ELF-1 (cell line): ENCODE measurements at places on chromosomes 13 and 19.

- DNase-seq = no peak
Observed at GRCh38 chr19:55067869-55068268, 4.9 kb upstream of the RDH13 start.

- DNase-seq = no peak
Observed at GRCh38 chr19:17021793-17022590, 4.6 kb downstream of the CPAMD8 start.

DNA sequence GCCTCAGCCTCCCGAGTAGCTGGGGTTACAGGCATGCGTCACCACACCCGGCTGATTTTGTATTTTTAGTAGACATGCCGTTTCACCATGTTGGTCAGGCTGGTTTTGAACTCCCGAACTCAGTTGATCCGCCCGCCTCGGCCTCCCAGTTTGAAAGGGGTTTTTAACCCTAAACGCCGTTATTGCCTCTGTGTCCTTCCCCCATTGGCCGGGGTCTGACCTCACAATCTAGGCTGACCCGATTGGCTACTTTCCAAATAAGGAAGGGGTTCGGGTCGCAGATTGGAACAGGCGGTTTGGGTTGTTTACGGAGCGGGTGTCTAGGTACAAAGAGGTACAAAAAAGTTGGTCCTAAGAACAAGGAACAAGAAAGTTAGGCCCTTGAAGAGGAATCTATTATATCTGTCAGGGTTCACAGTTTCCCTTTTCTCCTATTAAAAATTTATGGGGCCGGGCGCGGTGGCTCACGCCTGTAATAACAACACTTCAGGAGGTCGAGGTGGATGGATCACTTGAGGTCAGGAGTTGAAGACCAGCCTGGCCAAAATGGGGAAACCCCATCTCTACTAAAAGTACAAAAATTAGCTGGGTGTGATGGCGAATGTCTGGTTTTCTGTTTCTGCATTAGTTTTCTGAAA lies 1.0 kb downstream of the ZNF253 start:
- peak; percentile 86 for DNase-seq

DNA sequence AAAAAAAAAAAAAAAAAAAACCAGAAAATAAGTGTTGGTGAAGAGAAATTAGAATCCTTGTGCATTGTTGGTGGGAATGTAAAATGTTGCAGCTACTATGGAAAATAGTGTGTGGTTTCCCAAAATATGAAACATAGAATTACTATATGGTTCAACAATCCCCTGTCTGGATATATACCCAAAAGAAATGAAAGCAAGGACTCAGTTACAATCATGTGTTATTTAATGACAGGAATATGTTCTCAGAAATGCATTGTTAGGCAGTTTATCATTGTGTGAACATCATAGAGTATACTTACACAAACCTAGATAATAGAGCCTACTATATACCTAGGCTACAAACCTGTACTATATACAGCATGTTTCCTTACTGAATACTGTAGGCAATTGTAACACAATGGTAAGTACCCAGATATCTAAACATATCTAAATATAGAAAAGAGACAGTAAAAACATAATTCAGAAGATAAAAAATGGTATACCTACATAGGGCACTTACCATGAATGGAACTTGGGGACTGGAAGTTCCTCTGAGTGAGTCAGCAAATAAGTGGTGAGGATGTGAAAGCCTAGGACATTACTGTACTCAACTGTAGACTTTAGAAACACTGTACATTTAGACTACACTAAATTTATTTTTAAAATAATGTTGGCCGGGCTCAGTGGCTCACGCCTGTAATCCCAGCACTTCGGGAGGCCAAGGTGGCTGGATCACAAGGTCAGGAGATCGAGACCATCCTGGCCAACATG lies 25.7 kb upstream of the SLC7A1 start:
- no peak for DNase-seq

GRCh38 chr19:11325544-11325943 lies 13.9 kb downstream of the RAB3D start:
- DNase-seq = no peak

DNA sequence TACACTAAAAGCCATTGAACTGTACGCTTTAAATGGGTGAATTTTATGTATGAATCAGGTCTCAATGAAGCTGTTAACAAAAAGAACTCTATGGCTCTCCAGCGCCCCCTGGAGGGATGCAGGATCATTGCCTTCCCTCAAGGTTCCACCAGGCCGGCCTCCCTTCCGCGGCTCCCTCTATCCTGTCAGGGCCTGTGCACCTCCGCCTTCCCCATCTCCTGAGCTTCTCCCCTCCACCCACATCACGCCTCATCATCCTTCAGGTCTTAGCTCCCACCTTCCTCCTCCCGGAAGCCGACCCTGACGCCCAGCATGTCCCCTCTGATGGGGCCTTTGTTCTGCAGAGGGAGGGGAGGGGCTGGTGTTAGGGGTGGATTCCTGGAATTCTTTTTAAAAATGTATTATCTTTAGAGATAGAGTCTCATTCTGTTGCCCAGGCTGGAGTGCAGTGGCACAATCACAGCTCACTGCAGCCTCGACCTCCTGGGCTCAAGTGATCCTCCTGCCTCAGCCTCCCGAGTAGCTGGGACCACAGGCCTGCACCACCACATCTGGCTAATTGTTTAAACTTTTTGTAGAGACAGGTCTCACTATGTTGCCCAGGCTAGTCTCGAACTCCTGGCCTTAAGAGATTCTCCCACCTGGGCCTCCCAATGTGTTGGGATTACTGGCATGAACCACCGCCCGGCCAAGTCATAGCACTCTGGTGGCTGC lies 27.7 kb downstream of the MEIS3 start:
- DNase-seq = peak; percentile 93

- no peak for DNase-seq
Observed at GRCh38 chr13:42035905-42036521, 12.4 kb upstream of the DGKH start.

DNA sequence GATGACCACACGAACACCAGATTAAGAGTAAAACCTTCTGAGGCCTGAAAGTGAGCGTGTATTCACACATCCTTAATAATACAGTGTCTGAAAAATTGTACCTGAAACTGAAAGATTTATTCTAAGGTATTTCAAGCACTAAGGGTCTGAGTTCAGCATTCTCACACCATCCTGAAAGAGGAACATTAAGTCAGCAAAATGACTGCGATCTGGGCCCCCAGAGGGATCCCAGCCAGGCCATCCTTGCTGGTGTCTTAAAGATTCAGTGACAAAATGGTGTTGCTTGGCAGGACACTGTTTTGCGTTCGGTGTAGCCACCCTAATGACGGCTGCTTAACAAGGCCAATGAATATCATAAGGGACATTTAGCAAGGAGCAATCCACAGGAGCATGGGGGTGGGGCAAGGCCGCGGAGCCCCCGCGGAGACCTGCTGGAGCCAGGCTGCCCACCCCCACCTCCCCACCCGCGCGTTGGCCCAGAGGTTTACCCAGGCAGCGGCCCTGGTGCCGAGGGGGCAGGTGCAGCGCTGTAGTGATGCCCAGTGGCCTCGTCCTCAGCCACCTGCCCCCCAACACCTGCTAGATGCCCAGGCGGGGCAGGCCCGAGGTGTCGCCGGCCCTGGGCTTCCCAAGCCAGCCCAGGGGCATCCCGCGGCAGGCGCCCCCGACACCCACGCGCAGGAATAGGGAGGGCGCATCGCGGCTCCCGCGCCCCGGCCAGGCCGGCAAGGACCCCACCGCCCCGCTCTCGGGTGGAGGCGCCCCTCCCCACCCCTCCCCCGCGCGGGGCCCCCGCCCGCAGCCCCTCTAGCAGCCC lies 742 bp downstream of the NALCN start:
- DNase-seq = no peak

DNA sequence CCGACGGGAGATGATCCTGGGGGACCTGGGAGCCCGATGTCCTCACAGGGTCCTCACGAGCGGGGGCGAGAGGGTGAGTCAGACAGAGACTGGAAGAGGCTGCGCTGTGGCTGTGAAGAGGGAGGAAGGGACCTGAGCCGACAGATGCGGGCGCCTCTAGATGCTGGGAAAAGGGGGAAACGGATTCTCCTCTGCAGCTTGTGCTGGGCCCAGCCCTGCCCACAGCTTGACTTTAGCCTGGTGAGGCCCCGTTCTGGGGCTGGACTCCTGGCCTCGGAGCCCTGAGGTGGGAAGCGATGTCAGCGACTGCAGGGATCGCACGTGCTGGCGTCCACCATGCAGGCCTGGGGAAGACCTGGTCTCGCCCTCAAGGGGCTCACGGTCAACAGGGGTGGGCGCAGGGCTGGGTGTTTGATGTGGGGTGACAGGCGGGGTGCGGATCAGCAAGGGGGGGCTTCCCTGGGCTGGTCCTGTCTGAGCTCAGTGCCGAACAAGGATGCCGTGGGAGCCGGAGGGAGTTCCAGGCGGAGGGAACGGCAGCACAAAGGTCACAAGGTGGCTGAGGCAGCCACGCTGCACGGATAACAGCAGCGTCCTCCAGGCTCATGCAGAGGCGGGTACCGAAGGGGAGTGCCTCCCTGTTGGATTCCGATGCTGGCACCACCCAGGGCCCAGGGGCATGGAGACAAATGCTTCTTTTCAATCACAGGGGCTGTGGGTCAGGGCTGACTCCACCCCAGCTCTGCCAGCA lies 31.8 kb downstream of the PIP5K1C start:
- no peak for DNase-seq

DNA sequence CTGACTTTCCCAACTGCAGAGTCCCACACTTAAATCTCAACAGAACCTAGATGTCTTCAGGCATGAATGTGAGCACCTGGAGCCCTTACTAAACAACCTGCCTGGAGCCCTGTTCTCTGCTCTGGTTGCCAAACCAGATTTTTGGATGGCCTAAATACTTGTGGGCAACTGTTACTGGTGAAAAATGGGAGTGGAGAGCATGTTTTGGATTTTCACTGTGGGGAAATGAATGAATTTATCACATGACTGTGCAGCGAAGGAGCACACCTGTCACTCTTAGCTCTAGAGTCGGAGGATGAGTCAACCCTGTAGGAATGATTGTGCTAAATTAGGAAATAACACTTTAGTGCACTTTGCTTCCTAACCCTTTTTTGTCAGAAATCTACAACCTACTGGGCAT lies 30.3 kb downstream of the SHISA2 start:
- DNase-seq = peak; percentile 33

GRCh38 chr13:57787058-57787791 lies 155.7 kb downstream of the PCDH17 start:
- DNase-seq = peak; percentile 55

DNA sequence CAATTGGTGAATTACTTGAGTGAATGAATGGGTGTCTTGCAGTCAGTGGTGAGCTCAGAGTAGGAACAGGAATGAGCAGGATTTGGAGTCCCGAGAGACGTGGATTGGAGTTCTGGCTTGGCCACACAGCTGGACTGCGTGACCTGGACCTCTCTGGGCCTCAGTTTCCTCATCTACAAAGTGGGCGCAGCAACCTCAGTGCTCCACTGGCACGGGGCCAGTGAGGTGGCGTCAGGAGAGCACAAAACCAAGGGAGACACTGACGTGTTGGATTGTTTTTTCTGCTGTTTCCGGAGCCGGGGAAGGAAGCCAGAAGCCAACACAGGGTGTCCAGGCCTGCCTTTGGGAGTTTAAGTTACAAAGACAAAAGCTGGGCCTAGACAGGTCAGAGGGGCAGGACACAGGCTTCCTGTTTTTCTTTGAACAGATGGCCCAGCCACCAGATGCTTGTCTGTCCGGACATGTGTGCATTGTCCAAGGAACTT lies 6.5 kb upstream of the DOCK6 start:
- no peak for DNase-seq

DNA sequence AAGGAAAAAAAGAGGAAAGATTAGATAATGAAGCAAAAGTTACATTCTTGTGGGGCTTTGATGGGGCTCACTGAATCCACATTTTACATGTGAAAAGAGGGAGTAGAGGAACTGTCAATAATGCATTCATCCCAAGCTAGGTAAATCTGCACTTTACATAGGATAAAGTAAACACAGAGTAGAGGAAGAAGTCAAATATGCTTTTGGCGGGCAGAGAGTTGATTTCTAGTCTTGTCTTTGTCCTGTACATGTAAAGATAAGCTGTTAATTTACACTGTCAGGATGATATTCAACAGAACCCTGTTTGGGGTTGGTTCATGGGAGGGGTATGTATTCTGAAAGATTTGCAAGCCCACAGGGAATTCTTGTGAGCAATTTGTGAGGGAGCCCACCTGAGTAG lies 18.0 kb upstream of the TNFRSF19 start:
- no peak for DNase-seq

DNA sequence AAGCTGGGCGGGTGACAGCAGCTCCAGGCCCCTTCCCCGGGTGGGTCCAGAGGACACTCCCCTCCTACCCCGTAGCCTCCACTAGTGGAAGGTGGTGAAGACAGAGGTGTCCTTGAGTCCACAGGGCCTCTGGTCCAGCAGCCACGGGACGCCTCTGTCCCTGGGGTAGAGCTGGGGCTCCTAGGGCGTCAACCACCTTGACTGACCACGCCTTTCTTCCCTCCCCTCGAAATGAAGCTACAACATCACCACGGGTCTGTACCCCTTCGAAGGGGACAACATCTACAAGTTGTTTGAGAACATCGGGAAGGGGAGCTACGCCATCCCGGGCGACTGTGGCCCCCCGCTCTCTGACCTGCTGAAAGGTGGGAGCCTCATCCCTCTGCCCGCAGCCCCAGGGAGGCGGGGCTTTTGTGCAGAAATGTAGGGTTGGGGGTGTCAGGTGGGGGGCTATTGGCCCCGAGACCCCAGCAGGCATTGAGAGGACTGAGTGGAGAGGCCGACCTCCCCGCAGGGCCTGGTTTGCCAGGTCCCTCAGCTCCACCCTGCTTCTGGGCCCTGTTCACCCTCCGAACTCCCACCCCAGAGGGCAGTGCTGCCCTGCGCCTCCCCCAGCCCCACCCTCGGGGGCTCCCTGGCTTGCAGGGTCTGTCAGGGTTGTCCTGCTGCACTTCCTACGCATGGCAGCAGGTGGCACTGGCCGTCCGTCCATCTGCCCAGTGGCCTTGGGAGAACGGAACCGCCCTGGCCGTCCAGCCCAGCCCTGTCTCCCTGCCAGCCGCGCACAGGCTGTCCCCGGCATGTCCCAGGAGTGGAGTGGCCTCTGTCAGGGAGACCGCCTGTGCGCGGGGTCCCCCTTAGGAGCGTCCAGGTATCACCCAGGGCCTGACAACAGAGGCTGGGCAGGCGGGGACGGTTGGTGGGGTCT lies 15.7 kb downstream of the STK11 start:
- no peak for DNase-seq

GRCh38 chr19:19540715-19541515 lies 2.9 kb downstream of the CILP2 start:
- DNase-seq = peak; percentile 97
